ENCODE measurements at places on chromosomes 1 and 21. TPM values are rescaled to one million over a fixed set of nuclear protein-coding genes. Genes with fewer than 3 reads are reported as not detected.

- no peak for DNase-seq
These were observed 10.8 kb downstream of the AGT start for GRCh38 chr1:230702934-230703678.

- peak; percentile 78 for DNase-seq
These were observed 629 bp downstream of the TAF5L start for GRCh38 chr1:229625071-229625914.

DNA sequence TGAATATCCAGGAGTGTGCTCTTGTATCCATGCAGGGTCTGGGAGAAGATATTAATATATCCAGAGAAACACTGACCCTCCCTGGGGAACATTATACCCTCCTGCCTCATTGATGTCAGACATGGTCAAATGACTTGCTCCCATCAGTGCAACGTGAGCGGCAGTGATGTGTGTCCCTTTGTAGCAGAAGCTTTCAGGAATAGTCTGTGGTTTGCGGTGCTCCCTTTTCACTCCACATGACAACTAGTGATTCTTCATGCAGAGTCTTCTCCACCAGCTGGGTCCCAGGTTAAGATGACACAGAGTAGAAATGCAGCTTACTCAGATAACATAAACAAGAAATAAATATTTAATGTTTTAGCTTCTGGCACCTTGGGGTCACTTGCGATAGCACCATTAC is 31.9 kb upstream of the LYPD8 start:
- DNase-seq = no peak

The CFAP45 gene
- total RNA-seq = 1.4 TPM

Measured in activated CD8-positive, alpha-beta T cell treated with anti-CD3 and anti-CD28 coated beads for 36 hours (primary cell).